Activated T-helper 2 cell treated with anti-CD3 and anti-CD28 coated beads, Interferon-gamma antibody, Interleukin-2, Interleukin-4, amounts not matched to agents 10 μg/mL and 5 μg/mL and 100 μg/mL, durations not matched to agents 14 hours and 24 hours and 36 hours (primary cell): ENCODE measurements at places on chromosomes 16 and 17. TPM values are rescaled to one million over a fixed set of nuclear protein-coding genes. Genes with fewer than 3 reads are reported as not detected.

DNA sequence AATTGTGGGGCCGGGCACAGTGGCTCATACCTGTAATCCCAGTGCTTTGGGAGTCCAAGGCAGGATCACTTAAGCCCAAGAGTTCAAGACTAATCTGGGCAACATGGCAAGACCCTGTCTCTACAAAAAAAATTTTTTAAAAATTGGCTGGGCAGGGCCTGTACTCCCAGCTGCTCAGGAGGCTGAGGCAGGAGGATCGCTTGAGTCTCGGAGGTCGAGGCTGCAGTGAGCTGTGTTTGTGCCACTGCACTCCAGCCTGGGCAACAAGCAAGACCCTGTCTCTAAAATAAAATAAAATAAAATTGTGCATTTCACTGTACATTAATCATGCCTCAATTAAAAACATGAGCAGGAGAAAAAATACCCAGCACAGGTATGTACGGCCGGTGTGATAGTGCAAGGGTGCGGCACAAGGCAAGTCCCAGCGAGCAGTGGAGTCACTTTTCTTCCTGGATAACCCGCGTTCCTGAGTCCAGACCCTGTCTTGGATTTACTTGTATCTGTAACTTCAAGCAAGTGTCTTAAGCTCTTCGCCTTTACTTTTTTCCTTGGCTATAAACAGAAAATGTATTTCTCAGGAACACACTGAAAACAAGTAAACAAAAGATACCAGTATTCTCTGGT lies 11.4 kb downstream of the ZDHHC7 start:
- DNase-seq, result no peak

Gene GPR142
- not detected in 2 replicates for total RNA-seq

GRCh38 chr17:35377068-35377467 lies 3.6 kb upstream of the SLFN11 start:
- no peak for DNase-seq

- peak; percentile 59 for DNase-seq
These were observed 2.2 kb downstream of the NT5M start for GRCh38 chr17:17305281-17305801.

GRCh38 chr17:45693792-45694191 lies 90.3 kb upstream of the CRHR1 start:
- no peak for DNase-seq

Gene CCL2
- total RNA-seq, result not detected in 2 replicates

- DNase-seq, result peak; percentile 80
These were observed at the start of gene GSE1 for GRCh38 chr16:85612801-85613603. Gene GSE1 (plus strand): TSS chr16:85613322. CDS start chr16:85613392, 70 bp downstream.

DNA sequence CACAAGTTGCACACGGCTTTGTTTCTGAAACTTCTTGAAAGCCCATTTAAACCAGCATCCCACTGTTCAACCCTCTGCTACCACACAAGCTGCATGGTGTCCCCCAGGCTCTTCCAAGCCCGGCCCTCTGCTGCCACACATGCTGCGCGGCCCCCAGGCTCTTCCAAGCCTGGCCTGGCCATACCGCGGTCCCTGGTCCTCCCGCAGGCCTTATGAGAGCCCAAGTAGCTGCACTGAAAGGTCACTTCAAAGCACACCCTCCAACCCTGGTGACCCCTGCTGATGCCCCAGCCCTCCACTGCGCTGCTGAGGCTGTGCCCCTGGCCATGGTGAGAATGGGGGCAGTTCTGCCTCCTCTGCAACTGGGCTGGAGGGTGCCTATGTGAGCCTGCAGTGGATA lies 25.9 kb upstream of the PVALEF start:
- no peak for DNase-seq

DNA sequence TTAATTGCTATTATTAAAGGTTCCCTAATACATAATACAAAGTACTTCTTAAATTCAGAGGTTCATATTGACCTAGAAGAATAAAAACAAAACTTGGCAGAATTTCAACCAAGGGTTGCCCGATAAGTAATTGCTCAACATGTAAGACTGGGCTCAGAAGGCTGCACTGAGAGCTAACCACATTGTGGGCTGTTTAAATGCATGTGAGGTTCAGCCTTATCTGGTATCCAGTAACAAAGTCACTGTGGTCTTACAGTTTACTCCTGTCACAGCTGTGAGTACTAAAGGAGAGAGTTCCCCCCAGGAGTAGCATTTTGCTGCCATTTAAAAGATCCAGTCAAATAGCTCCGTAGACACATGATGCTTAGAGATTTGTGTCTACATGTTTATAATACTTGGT lies 1.6 kb upstream of the DHRS11 start:
- no peak for DNase-seq

Gene ELP5
- total RNA-seq, result 64.8 and 65.3 TPM in 2 replicates

DNA sequence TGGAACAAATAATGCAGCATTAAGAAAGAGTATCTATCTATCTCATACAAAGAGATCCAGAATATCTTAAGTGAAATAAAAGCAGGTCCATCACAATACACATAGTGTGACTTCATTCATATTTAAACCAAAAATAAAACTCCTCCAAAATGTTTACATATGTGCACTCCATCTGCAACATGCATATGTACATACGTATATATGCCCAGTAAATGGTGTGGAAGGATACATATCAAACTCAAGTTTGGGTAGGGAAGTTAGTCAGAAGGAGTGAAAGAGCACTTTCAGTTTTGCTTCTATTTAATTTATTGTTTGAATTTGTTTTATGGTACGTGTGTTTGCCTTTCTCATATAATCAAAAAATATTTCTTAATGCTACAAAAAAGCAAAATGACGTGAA lies 12.0 kb upstream of the ADAT1 start:
- DNase-seq, result no peak

DNA sequence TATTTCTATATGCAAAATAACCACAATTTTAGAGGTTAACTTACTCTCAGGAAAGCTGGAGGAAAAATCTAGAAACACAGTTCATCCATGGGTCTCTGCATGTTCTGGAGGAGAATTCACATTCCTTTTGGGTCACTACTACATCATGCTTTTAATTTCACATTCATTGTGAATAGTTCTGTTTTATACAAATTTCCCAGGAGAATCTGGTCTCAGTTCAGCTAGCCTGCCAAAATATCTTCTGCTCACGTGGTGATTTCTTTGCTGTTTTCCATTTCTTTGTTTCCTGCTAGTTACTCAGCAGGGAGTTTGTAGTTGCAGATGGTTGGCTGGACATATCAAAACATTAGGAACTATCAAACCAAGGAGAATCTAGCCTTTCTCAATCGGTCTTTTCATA lies at the start of gene ABCA9:
Gene ABCA9, minus strand, starts transcription at position 106 of the 400 bp plus-strand sequence. CDS start 9,801 bp downstream, outside the sequence.
- no peak for DNase-seq

Gene CLUH
- 129 and 130 TPM in 2 replicates for total RNA-seq

Gene TMEM95
- 0.25 TPM in 1 of 2 replicates, not detected in the other for total RNA-seq

Gene PITPNM3
- 0.52 and 1.1 TPM in 2 replicates for total RNA-seq

- DNase-seq, result no peak
These were observed 112.2 kb downstream of the PITPNC1 start for GRCh38 chr17:67489273-67489672.

GRCh38 chr17:53032861-53033271 lies 789.9 kb upstream of the KIF2B start:
- DNase-seq, result no peak

GRCh38 chr16:87414251-87414680 lies 22.1 kb downstream of the MAP1LC3B start:
- DNase-seq, result no peak

Gene KRTAP4-6
- total RNA-seq, result not detected in 2 replicates

Gene SMPD3
- 0.07 and 0.25 TPM in 2 replicates for total RNA-seq

- no peak for DNase-seq
These were observed 532.3 kb upstream of the PSMD7 start for GRCh38 chr16:73764321-73764720.

DNA sequence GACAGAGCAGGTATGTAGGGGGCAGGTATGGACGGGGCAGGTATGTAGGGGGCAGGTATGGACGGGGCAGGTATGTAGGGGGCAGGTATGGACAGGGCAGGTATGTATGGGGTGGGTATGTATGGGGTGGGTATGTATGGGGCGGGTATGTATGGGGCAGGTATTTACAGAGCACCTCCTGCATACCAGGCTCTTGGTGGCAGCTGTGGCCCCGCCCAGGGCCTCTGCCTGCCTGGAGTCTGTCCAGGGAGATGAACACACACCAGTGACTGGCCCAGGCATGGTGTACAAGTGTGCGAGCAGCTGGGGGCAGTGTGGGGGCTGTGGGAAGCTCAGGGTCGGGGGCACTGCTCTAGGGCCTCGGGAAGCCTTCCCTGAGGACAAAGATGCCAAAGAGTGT lies 4.4 kb downstream of the RPL3L start:
- DNase-seq, result no peak

DNA sequence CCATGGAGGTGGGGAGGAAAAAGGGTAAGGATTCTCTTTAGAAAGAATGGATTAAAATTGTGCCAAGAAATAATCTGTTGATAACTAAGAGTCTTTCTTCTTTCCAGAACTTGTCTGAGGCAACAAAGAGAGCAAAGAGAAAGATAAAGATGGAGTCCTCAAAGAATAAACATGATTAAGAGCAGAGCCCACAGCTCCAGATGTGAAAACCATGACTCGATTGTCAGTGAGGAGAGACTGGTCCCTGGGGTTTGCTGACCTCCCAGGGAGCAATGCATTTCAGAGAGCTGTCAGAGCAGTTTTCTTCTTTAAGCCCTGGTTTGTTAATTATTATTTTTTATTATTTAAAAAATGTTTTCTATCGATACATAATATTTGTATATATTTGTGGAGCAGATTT lies 74.6 kb downstream of the TMEM100 start:
- no peak for DNase-seq

Gene SLC5A2
- total RNA-seq, result not detected in 2 replicates

DNA sequence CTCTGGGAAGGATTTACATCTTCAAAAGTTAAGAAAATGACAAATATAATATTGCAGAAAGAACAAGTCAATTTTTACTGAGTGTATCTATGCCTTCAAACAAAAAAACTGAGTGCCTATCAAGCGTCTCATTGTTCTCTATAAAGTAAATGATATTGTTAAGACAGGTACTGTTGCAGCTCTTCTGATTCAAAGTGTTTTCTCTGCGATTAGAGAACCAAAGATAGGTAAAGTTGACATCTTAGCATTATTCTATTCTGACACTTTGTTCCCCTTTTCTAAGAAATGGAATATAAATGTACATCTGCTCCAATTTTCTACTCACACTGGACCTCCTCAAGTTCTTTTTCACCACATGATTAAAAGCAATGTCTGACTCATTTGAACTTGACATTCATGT lies 1317.7 kb downstream of the CDH11 start:
- no peak for DNase-seq

DNA sequence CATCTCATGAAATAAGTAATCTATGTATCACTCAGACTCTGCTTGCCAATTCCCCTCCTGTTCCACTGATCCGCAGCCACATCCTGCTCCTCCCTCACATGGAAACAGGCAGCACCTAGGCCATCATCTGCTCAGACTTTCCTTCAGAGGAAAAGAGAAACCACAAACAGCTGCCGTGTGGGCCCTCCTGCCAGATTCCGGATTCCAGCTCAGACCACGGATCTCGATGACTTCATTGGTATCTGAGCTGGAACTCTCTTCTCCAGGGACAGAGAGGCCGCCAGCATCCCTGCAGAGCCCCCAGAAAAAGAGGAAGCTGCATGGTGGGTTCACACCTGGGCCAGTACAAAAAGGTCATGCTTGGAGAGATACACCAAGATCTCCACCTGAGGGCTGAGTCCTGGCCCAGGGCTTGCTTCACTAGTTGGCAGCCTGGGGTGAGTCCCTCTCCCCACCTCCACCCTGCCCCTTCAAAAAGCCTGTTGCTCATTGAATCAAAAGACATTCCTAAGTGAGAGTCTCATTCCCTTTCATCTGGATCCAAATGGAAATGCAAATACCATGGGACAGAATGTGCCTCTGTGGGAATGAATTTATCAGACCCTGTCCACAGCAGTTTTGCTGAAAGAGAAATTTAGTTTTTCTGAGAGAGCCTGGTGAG lies 47.2 kb downstream of the HOXB1 start:
- peak; percentile 33 for DNase-seq

DNA sequence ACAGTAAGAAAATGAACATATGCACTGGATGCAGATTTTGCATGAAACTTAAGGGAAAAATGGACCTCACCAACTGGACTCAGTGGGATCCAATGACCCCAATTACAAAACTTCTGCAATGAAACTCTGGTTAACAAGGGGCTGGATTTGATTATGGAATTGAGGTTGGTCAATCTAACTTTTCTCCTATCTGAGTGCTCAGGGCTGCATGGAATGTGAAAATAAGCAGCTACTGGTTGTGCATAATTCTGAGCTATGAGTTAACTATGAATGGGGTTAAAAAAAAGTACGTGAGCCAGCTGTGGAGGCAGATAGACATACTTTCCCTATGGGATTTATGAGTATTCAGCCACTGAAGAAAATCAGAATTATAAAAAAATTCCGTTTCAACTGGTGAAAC lies 9.2 kb downstream of the FAM20A start:
- no peak for DNase-seq

GRCh38 chr17:49071106-49071505 lies 61.5 kb upstream of the B4GALNT2 start:
- DNase-seq, result no peak

DNA sequence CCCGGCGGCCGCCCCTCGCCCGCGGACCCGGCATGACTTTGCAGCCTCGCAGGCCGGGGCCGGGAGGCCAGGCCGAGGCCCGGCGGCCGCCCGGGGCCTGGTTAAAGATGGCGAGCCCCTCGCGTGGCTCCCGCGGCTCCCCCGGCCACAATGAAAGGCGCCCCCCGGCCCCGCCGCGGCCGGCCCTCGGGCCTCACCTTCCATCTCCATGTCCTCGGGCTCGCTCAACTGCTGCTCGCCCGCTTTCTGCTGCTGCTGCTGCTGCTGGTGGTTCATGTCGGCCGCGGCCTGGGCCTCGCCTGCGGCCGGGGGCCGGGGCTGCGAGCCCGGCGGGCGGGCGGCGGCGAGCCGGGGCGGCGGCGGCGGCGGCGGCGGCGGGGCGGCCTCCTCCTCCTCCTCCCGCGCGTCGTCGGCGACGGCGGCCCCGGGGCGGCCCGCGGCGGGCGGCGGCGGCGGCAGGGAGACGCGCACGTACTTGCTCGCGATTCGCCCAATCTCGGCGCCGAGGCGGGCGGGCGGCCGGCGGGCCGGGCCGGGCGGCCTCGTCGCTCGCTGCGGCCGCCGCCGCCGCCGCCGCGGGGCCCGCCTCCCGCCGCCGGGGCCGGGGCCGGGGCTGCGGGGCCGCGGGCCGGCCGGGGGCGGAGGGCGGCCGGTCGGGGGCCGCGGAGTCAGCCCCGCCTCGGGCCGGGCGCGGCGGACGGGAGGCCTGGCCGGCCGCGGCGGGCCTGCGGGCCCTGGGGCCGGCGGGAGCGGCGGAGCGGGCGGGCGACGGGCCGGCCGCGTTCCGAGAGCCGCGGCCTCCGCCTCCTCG lies 491 bp downstream of the USP7 start:
- peak; percentile 12 for DNase-seq

Gene RAB40B
- 4.8 and 5.4 TPM in 2 replicates for total RNA-seq
